ENCODE measurements at places on chromosomes 5 and 9. TPM values are rescaled to one million over a fixed set of nuclear protein-coding genes. Genes with fewer than 3 reads are reported as not detected.

The BNC2 gene
- total RNA-seq = 7.6 TPM

The BARHL1 gene
- total RNA-seq = 0.14 TPM

The ORM2 gene
- not detected for total RNA-seq

The SLC27A6 gene
- 12.8 TPM for total RNA-seq

The FNIP1 gene
- total RNA-seq = 32.4 TPM

The RAB3C gene
- total RNA-seq = 10.1 TPM

The CXCL14 gene
- total RNA-seq = 70.3 TPM

The SCGB3A1 gene
- not detected for total RNA-seq

The FOXD4L6 gene
- total RNA-seq = 0.14 TPM

The PIP5K1B gene
- total RNA-seq = 9.8 TPM

The FKTN gene
- total RNA-seq = 22.1 TPM

The CCIN gene
- total RNA-seq = not detected

The ANKRD34B gene
- total RNA-seq = 0.19 TPM

The SLC25A51 gene
- 32.5 TPM for total RNA-seq

The PDE8B gene
- total RNA-seq = 16.7 TPM

The HRH2 gene
- 1.8 TPM for total RNA-seq

The CCNO gene
- 1.6 TPM for total RNA-seq

The OGN gene
- not detected for total RNA-seq

The TMEFF1 gene
- 9.5 TPM for total RNA-seq

The RELL2 gene
- 6.9 TPM for total RNA-seq

The SPATA31D4 gene
- not detected for total RNA-seq

The CEL gene
- total RNA-seq = 4.9 TPM

The SUSD3 gene
- total RNA-seq = 1.5 TPM

The F2RL1 gene
- total RNA-seq = 10.9 TPM

The LCN12 gene
- total RNA-seq = 8.3 TPM

The CARTPT gene
- 0.43 TPM for total RNA-seq

The FGF18 gene
- 1.7 TPM for total RNA-seq

The KIF4B gene
- total RNA-seq = 0.14 TPM

The DRD1 gene
- 0.17 TPM for total RNA-seq

The GNE gene
- total RNA-seq = 16.3 TPM

The PCDHAC1 gene
- total RNA-seq = 6.7 TPM

The NDST1 gene
- 96.5 TPM for total RNA-seq

The PCDHB3 gene
- total RNA-seq = 5.4 TPM

The ARRDC3 gene
- 109 TPM for total RNA-seq

The FRRS1L gene
- total RNA-seq = 5.9 TPM

The HK3 gene
- 0.77 TPM for total RNA-seq

The MCTP1 gene
- 14.8 TPM for total RNA-seq

The CARD9 gene
- 2.6 TPM for total RNA-seq

The BTNL3 gene
- total RNA-seq = 0.82 TPM

The TIGD6 gene
- total RNA-seq = 4.9 TPM

The PCDHB13 gene
- total RNA-seq = 4.7 TPM

The NMUR2 gene
- total RNA-seq = 0.80 TPM

The N4BP3 gene
- total RNA-seq = 6.6 TPM

The CAST gene
- 388 TPM for total RNA-seq

The GABRA6 gene
- total RNA-seq = not detected

The ARID3C gene
- total RNA-seq = 0.26 TPM

The HTR1A gene
- 0.90 TPM for total RNA-seq

The PTGS1 gene
- total RNA-seq = 1.1 TPM

The GLRA1 gene
- 0.39 TPM for total RNA-seq

The FABP6 gene
- total RNA-seq = 0.85 TPM

The PCDHAC2 gene
- 2.7 TPM for total RNA-seq
